ENCODE measurements at places on chromosomes 7 and 10. TPM values are rescaled to one million over a fixed set of nuclear protein-coding genes. Genes with fewer than 3 reads are reported as not detected.

- peaks cover 98% of the 10 kb centered on the region for H3K27me3 ChIP-seq
- H3K4me3 ChIP-seq = peak overlapping the region; percentile 70
- H3K36me3 ChIP-seq = peaks cover 4% of the 10 kb centered on the region
- H3K4me1 ChIP-seq = 0 out of 2 replicates have a peak, but pooled peaks cover 6% of the 10 kb centered on the region
These were observed 498 bp upstream of the C10orf53 start for GRCh38 chr10:49678827-49679479.

GRCh38 chr7:5541087-5541992 is 117.7 kb upstream of the TNRC18 start:
- no peaks in the 10 kb centered on the region for H3K4me1 ChIP-seq
- no peak overlapping the region for H3K27ac ChIP-seq
- DNase-seq = no peak
- no peaks in the 10 kb centered on the region for H3K36me3 ChIP-seq
- no peaks in the 10 kb centered on the region for H3K27me3 ChIP-seq

GRCh38 chr10:93266858-93267257 is 193.2 kb downstream of the CYP26A1 start:
- H3K27me3 ChIP-seq = peaks cover 40% of the 10 kb centered on the region
- peaks cover 31% of the 10 kb centered on the region for H3K4me1 ChIP-seq
- no peak for DNase-seq
- peaks cover 45% of the 10 kb centered on the region for H3K36me3 ChIP-seq
- no peak overlapping the region for H3K4me3 ChIP-seq

- no peaks in the 10 kb centered on the region for H3K36me3 ChIP-seq
- no peaks in the 10 kb centered on the region for H3K27me3 ChIP-seq
- H3K4me3 ChIP-seq = peak overlapping the region; percentile 99
- peak overlapping the region; percentile 92 for H3K27ac ChIP-seq
- no peak for DNase-seq
- peaks cover 18% of the 10 kb centered on the region for H3K4me1 ChIP-seq
These were observed 341 bp downstream of the GOT1 start for GRCh38 chr10:99430116-99430450.

GRCh38 chr10:73843261-73843660 is 31.1 kb downstream of the CAMK2G start:
- H3K4me1 ChIP-seq = no peaks in the 10 kb centered on the region
- DNase-seq = no peak
- H3K27ac ChIP-seq = no peak overlapping the region
- no peaks in the 10 kb centered on the region for H3K27me3 ChIP-seq
- H3K4me3 ChIP-seq = no peak overlapping the region

DNA sequence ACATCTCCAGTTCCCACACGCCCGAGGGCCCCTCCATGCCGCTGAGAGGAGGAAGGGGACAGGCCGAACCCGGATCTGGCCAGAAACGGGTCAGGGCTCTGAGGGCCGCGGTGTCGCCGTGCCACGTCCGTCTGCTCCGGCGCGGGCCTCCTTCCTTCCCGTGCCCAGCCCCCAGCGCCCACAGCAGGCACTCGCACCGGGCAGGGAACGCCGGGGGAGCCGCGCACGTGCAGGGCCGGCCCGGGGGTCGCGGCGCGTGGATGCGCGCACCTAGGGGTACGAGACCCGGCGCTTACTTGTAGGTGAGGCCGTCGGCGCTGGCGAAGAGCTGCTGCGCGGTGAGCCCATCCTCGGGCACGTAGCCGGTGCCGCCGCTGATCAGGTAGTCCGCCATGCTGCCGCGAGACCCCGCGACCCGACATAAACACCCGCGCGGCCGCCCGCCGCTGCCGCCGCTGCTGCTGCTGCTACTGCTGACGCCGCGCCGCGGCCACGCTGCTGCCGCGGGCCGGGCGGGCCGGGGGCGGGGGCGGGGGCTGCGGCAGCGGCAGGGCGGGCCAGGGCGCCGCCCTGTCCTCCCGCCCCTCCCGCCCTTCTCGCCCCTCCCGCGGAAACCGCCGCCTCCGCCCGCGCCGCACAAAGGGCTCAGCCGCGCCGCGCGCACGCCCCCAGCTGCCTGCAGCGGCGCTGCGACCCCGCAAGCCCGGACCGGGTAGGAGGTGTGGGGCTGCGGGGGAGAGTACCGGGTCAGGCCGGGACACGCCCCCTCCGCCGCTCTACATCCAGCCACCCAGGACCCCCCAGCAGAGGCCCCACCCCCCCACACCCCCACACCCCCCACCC is 4.1 kb downstream of the IMPDH1 start:
- peak; percentile 58 for DNase-seq
- peaks cover 37% of the 10 kb centered on the region for H3K4me1 ChIP-seq
- no peak overlapping the region for H3K27ac ChIP-seq

DNA sequence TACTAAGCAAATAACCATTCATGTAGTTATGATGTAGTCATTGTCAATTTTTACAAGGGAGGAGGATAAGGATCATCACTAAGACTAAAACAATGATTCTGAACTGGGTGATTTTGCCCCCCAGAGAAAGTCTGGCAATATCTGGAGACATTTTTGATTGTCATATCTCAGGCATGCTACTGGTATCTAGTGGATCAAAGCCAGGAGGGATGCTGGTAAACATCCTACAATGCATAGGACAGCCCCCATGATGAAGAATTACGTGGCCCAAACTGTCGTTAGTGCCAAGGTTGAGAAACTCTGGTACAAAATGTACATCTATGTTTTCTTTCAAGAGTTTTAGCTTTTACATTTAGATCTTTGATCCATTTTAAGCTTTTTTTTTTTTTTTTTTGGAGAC is 57.3 kb downstream of the GBF1 start:
- no peak for DNase-seq
- H3K36me3 ChIP-seq = peaks cover 15% of the 10 kb centered on the region
- no peaks in the 10 kb centered on the region for H3K4me1 ChIP-seq
- H3K4me3 ChIP-seq = no peak overlapping the region
- H3K27me3 ChIP-seq = no peaks in the 10 kb centered on the region
- H3K27ac ChIP-seq = no peak overlapping the region

SFRP5 gene
- 2.4 TPM for total RNA-seq

DNA sequence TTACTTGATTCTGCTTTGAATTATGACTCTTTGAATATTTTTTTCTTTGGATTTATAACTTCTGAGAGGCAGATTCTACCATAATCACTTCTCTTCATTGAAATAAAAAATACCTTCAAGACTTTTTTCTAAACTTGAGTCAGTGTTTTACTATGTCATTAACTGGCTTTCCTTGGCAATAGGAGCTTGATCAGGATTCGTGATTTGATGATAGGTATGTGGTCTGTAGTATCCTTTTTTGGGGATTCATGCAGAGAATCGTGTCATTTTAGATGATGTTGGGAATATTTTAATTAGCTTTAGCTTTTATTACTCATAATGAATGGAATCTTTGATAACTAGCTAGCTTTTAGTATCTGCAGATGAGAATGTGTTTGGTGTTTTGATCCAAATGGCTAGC is 83.3 kb downstream of the PHTF2 start:
- H3K4me3 ChIP-seq = no peak overlapping the region
- H3K36me3 ChIP-seq = no peaks in the 10 kb centered on the region
- H3K4me1 ChIP-seq = peaks cover 11% of the 10 kb centered on the region
- no peak overlapping the region for H3K27ac ChIP-seq
- H3K27me3 ChIP-seq = no peaks in the 10 kb centered on the region

DNA sequence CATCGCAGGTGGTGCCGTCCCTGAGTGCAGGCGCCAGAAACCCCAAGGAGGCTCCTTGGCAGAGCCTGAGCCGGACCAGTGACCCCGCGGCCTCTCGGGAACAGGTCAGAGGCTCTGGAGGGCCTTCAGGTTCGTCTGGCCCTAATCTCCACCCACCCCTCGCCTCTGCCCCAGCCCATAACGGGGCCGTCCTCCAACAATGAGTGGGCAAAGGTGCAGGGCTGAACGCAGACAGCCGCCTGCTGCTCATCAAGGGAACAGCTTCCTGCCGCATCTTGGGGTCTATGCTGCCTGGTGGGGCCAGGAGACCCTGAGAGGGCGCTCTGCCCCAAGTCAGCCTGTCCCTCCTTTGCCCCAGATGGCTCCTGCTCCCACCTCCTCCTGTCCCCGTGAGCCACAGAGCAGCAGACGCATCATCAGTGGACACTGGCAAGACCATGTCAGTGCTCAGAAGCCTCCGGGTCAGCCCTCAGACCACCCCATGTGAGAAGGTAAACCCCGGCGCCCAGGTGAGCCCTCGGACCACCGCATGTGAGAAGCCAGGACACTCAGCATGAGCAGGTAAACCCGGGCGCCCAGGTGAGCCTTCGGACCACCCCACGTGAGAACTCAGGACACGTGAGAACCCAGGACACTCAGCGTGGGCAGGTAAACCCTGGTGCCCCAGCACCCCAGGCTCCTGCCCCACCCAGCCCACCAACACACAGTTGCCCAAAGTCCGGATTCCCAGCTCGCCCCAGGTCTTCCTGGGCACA is 142.0 kb downstream of the PTPRN2 start:
- no peaks in the 10 kb centered on the region for H3K27me3 ChIP-seq
- H3K4me3 ChIP-seq = no peak overlapping the region
- no peak overlapping the region for H3K27ac ChIP-seq
- peaks cover 7% of the 10 kb centered on the region for H3K36me3 ChIP-seq

GRM8 gene
- 2.1 TPM for total RNA-seq

DNA sequence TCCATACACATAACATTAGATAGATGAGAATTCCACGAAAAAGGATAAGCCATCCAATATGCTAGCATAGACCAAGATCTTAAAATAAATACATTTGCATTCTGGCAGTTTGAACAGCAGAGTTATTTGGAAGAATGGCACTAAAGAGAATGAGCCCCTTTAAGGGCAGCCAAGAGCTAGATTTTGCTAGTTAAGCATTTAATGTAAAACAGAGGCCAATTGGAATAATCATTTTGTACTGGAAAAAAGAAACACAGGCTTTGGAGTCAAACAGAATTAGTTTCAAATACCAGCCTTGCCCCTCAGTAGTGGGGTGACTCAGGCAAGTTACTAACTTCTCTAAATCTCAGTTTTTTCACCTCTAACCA is 56.2 kb downstream of the LRRTM3 start:
- no peaks in the 10 kb centered on the region for H3K27me3 ChIP-seq
- no peak overlapping the region for H3K4me3 ChIP-seq

DNA sequence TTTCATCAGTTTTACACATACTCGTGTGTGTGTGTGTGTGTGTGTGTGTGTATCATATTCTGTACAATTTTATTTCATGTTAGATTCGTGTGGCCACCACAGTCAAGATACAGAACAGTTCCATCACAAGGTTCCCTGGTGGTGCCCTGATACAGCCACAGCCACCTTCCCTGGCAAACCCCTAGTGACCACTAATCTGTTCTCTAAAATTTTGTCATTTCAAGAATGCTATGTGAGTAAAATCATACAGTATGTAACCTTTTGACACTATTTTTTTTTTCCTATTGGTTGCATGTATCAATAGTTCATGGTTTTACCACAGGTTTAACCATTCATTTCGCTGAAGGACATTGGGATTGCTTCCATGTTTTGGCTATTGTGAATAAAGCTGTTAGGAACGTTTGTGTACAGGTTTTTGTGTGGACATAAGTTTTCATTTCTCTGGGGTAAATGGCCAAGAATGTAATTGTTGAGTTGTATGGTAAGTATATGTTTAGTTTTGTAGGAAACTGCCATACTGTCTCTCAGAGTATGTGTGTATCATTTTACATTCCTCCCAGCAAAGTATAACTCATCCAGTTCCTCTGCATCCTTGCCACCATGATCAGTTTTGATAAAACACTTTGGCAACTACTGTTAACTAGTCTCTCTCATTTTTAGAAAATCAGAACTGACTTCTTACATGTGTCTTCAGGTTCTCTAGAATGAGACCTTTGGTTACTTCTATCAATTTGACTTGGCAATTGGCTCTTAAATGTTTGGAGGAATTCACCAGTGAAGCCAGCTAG is 20.6 kb downstream of the KLHDC10 start:
- DNase-seq = no peak
- no peak overlapping the region for H3K4me3 ChIP-seq
- H3K36me3 ChIP-seq = no peaks in the 10 kb centered on the region

CCM2 gene
- 30.7 TPM for total RNA-seq

GRCh38 chr10:113520690-113521474 is 32.0 kb upstream of the HABP2 start:
- peaks cover 7% of the 10 kb centered on the region for H3K4me1 ChIP-seq
- peak; percentile 72 for DNase-seq
- no peak overlapping the region for H3K27ac ChIP-seq
- H3K27me3 ChIP-seq = no peaks in the 10 kb centered on the region
- no peaks in the 10 kb centered on the region for H3K36me3 ChIP-seq
- H3K4me3 ChIP-seq = no peak overlapping the region

- H3K4me3 ChIP-seq = no peak overlapping the region
These were observed 90.4 kb downstream of the CHST15 start for GRCh38 chr10:124003070-124003419.

TET1 gene
- 59.2 TPM for total RNA-seq

All from WTC11 (cell line).